Stimulated activated CD4-positive, alpha-beta T cell treated with anti-CD3 and anti-CD28 coated beads, Interleukin-12 subunit alpha, Interleukin-12 subunit beta, amount 100 ng/mL, for 24 hours (primary cell): ENCODE measurements at places on chromosomes 12 and 14.

- no peak for DNase-seq
Observed at GRCh38 chr14:79583738-79584408, 627.4 kb downstream of the DIO2 start.

DNA sequence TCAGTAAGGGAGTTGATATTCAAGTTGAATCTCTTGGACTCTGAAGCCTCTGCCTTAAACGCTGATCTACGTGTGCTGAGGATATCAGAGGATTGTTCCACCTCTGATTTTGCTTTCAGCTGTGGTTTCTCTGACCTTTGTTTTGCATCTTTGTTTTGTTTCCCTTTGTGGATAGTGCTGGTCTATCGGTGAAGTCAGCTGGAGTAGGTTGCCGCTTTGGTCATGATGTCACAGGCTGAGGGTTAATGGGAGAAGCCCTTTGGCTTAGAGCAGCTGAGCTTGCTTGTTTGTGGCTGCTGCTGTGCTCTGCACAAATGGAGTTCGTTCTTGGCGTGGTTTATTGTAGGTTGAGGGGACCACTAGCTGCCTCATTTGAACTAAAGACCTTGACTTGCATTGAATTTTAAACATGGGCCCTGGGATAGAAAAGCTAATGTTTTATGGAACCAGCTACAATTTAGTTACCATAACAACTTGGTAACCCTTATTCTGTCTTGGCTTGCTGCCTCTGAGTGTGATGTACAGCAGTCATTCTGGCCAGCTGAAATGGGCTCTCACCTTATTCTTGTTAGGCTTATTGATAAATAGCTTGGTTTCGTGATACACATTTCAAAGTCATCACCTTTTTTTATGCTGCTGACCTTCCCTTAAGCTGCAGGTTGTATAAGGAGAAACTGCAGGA lies 284.5 kb upstream of the E2F7 start:
- no peak for DNase-seq

- no peak for DNase-seq
Observed at GRCh38 chr12:14284184-14284722, 81.2 kb upstream of the ATF7IP start.

- DNase-seq = no peak
Observed at GRCh38 chr14:91387169-91387835, 30.3 kb downstream of the CCDC88C start.

GRCh38 chr14:75563931-75564330 lies 14.5 kb upstream of the FLVCR2 start:
- no peak for DNase-seq
